Fibroblast of upper back skin (primary cell): ENCODE measurements at places on chromosomes 11 and 22.

DNA sequence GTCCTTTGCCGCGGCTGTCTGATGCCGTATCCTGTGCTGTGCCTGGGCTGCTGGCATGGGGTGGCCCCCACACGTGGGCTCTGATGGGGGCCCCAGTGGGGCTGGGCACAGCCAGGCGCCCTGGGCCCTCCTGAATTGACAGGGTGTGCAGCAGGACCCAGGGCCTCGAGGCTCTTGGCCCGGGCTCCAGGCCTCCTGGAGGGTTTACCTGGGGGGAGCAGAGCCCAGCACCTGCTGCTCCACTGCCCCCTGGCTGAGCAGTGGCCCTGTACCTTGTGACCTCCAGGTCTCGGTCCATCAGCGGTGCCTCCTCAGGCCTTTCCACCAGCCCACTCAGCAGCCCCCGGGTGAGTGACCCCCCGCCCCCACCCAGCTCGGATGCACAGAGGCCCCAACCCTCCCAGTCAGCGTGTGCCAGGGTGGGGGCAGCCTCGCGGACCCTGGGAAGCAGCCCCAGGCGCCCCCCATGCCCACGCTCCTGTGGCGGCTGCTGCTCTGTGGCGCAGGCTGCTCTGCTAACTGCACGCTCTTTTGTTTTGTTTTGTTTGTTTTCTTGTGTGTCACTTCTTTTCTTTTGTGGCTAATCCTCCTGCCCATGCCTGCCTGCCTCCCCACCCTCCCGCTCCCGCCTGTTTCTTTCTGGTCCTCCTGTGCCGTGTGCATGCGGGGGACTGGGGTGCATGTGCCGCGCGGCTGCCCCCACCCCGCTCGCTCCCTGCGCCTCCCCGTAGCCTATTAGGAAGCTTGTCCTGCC is 36.9 kb downstream of the MOB2 start:
- no peak for DNase-seq

DNA sequence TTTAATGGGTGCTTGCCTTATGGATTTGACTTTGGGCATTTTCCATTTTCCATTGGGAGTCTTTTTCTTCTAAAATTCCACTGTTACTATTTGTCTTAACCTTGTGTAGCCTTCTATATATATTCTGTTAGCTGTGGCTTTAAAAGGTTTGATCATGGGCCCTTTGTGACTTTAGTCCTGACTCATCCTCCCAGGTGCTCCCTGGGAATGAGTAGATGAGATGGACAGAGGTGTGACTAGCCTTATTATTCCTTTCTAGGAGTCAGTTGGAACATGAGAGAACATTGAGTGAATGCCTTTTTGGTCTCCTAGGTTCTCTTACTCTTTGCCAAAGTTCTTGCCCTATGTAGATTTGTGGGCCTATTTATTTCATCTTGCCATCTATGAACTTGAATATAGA is 39.0 kb downstream of the DDX10 start:
- DNase-seq = no peak

DNA sequence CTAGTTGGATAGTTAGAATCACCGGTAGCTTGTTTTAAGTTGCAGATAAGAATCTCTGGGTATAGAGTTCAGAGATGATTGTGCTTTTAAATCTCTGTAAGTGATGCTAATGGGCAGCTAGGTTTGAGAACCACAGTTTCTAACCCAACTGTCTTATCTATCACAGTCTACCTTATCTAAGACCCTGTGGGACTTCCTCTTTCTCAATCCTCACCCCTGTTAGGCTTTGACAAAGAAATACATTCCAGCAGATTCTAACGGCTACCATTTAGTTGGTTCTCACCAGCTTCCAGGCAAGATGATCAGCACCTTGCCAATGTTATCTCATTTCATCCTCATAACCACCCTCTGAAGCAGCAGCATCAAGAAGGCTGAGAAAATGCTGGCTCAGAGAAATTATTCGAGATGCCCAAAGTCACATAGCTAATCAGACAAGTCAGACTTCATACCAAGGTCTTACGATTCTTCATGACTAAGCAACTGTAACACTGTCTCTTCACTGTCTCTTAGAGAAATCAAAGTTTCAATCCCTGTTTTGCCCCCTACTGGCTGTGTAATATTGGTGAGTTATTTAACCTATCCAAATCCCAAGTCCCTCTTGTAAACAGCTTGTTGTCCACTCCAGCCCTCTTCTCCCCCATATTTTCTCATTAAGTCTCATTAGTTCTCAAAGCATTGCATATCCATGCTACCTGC is 192.4 kb upstream of the API5 start:
- no peak for DNase-seq

DNA sequence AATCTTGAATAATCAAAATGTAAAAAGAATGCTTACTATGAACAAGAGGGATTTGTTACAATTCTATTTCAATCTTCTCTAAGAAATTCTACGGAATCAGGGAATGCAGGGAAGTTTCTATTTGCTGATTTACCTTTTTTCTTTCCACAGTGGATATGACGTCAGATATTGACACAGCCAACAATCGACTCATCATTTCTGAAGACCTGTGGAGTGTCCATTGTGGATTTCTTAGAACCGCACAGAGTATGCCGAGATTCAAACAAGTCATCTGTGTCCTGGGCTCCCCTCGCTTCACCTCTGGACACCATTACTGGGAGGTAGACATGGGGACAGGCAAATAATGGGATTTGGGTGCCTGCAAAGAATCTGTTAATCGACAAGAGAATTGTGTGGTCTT is 4.1 kb upstream of the RFPL1 start:
- DNase-seq = no peak

GRCh38 chr11:57601297-57601696 is 3.8 kb downstream of the SERPING1 start:
- DNase-seq = no peak

DNA sequence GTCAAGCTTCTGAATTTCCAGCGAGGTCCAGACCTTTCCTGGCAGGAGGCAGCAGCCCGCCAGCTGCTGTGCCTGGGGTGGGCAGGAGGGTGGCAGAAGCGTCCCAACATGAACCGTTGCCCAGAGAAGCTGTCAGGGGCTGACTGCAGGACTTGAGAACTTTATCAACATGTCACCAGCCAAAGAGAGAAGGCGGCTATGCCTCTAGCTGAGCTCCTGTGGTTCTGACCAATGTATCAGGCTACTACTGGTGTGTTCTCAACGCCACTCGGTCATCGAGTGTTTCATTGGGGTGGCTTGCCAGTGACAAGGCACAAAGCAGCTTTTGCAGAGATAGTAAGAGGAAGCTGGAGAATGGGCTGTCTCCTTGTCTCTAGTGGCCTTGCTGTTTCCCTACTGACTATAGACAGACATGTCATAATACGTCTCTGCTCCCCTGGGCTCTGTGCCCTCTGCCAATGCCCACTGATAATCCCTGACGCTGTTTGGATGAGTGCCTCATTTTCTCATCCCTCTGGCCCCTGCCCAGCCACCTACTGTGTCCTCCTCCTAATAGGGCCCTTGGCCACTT is 17.6 kb upstream of the ASCC2 start:
- no peak for DNase-seq

DNA sequence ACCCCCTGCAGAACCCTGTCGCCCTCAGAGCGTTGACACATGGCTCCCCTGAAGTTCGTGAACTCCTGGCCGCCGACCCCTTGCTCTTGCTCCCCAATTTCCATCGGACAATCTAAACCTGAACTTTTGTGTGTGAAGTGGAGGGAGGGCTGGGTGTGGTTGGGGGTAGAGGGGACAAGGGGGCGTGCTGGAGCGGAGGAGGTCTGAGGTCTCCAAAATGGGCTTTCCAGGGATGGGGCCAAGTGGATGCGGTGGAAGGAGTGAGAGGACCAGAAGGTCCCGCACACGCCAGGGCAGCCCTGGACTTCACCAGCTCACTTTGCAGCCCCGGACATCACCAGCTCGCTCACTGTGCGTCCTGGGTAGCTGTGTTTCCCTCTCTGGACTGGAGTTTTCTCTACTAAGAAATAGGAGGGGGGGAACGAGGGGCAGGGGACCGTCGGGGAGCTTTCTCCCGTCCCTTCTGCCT is 18.6 kb downstream of the CREB3L1 start:
- DNase-seq = no peak

DNA sequence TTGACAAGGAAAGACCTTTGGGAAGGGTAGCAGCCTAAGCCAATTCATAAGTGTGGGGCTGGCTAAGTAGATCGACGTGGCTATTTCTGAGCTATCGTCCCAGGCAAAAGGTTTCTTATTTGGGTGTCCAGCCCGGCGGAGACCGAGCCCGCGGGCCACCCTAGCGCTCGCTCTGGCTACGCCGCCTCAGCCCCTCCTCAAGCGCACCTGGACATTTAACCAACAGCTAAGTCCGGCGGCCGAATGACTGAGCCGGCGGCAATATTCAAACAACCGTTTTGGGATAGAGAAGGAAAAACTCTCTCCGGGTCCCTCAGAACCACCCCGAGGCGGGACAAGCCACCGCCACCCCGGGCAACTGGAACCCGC is 457 bp downstream of the RNF141 start:
- DNase-seq = peak; percentile 21

GRCh38 chr11:95728094-95728493 is 61.5 kb downstream of the FAM76B start:
- no peak for DNase-seq

GRCh38 chr22:36938886-36939285 is 25.5 kb downstream of the CSF2RB start:
- no peak for DNase-seq

DNA sequence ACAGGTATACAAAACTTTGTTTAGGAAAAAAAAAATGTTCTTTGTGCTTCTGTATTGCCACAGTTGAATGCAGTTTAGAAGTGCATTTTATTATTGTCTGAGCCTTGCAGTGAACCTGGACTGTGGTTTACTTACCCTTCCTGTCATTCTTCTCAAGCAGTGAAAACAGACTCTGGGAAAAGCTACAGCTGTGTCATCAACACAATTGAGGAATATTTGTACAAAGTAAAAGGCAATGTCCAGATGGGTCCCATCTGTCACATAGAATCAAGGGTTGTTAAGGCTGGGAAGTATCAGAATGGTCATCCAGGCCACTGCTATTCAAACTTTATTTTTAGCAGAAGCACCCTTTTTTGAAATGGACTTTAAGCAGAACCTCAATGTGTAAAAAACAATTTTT is 73.3 kb downstream of the TRIM44 start:
- no peak for DNase-seq

- no peak for DNase-seq
Measured at GRCh38 chr11:10978198-10978597, 120.3 kb upstream of the ZBED5 start.

- DNase-seq = no peak
Measured at GRCh38 chr22:23219317-23219716, 39.0 kb downstream of the BCR start.

DNA sequence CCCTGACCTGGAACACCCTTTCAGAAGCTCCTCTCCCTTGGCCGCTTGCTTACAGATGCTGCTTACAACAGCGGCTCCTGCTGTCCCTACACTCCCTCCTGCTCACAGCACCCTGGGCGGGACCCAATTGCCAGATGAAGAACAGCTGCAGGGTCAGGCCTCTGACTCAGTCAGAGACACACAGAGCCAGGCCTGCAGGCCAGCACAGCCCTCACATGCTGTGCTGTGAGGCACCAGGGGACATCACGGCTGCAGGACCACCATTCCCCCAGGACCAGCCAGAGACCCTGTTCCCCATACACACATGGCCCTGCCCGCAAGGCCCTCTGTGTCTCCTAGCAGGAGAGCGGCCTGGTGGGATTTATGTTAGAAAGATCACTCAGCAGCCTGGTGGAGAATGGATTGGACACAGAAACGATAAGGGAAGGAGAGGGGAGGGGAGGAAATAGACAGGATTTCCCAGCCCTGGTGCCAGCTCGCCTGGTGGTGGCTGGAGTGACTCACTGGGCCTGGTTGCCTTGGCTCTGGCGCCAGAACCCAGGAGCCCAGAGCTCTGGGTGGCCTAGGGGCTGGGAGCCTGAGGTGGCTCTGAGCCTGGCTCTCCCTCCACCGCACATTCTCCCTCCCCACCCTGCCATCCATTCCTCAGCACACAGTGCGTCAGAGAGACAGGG is 6.7 kb downstream of the CAPN5 start:
- DNase-seq = peak; percentile 92

DNA sequence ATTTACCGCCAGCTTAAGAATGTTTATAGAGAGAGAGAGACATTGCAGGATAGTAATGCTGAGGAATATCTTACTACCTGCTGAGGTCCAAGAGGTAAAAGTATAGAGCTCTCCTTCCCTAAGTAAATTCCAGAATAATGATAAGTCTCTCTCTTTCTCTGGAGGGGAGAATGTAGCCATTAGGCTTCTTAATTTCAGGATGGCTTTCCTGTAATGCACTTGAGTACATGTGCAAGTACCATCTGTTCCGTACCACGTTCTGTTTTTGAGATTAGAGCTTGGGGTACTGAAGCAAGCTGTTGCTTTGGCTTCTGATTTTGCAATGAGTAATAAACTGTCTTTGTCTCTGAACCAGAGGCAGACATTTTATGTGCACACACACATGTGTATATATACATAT is 1314.0 kb downstream of the JRKL start:
- no peak for DNase-seq

DNA sequence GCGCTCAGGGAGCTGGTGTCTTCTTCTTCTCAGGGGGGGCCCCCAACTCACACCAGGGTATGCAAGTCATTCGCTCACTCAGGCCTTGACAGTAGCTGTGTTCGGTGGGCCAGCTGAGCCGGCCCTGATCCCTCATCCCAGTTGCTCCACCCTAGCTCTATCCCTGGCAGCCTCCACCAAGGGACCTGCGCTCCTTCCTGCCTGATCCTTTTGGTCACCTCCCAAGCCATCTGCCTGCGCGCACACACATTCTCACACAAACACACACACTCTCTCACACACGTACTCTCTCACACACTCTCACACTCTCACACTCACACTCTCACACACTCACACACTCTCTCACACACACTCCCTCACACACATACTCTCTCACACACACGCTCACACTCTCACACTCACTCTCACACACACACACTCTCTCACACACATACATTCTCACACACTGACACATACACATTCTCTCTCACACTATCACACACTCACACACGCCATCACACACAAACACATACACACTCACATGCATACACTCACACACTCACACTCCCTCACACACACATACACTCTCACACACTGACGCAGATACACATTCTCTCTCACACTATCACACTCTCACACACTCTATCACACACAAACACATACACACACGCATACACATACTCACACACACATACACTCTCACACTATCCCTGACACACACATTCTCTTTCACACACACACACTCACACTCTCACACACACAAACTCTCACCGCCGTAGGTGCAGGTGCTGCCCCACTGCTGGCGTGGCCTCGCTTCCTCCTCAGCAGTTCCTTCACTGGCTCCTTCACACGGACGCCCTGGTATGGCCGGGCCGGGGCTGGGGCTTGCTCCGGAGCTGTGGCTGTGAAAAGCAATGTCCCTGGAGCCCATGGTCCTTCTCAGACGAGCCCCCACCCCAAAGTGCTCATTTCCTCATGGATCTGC is 20.8 kb downstream of the POU2AF1 start:
- no peak for DNase-seq

DNA sequence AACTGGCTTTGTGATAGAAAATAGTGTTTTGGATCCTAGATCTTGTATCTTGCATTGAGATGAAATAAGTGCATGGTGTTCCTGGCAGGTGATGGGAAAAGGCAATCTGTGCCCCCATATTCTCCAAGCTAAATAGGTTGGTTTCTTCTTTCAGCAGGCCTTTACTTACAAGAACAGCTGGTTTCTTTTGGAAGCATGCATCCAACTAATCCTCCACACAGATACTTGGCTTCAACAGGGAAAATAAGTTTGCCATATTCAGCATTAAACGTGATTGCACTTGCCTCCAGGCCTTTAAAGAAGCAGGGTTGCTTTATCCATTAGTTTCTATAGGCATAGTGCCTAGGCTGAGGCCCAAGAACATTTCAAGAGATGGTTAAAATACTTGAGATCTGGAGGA is 59.9 kb downstream of the APIP start:
- DNase-seq = no peak

GRCh38 chr11:121722431-121723245 is 269.9 kb upstream of the SORL1-AS1 start:
- DNase-seq = peak; percentile 91
